T-helper 17 cell (primary cell): ENCODE measurements at places on chromosomes 4 and X.

- no peak for DNase-seq
These were observed 137.1 kb upstream of the TBL1X start for GRCh38 chrX:9327747-9328145.

- no peak for DNase-seq
These were observed 5.2 kb downstream of the BANK1 start for GRCh38 chr4:101795704-101796103.

- no peak for DNase-seq
These were observed 3.8 kb downstream of the TCEAL9 start for GRCh38 chrX:103360092-103360491.

DNA sequence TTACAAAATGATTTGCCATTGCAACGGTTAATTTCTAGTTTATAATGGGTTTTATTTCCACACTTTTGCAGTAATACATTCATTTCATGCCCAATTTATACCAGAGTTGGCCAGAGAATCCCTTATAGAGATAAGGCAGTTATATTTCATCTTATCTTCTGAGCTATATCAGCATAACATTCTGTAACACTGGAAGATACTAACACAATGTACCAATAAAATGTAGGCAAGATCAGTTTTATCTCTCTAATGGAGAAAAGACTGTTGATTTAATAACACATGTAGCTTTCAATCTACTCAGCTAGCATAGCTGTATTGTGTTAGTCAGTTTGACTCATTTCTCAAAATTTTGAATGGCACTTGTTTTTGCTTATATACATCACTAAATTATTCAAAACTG lies 738.6 kb downstream of the TRAM1L1 start:
- DNase-seq: no peak

GRCh38 chr4:54607521-54607920 lies 50.2 kb upstream of the KIT start:
- no peak for DNase-seq

- no peak for DNase-seq
These were observed 419.4 kb downstream of the EPHA5 start for GRCh38 chr4:65250916-65251315.

DNA sequence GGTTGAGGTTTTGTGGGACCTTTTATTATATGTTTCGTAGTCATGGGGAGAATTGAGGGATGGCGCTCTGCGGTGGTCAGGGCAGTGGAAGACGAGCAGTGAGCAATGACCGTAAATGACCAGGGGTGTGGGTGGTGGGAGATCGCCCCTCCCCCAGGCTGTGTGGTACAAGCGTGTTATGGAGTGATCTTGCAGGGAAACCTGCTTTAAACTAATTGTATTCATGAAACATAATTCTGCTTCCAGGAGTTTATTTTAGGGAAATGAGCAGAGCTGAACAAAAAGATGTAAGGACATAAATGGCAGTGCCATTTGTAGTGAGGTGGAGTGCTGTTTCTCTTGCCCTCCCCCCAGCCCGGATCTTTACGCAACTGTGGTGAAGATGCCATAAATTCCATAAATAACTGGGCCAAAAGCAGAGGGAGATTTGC lies 20.2 kb downstream of the GYG2 start:
- no peak for DNase-seq

- DNase-seq: no peak
These were observed 23.7 kb downstream of the EMCN start for GRCh38 chr4:100494166-100494565.

DNA sequence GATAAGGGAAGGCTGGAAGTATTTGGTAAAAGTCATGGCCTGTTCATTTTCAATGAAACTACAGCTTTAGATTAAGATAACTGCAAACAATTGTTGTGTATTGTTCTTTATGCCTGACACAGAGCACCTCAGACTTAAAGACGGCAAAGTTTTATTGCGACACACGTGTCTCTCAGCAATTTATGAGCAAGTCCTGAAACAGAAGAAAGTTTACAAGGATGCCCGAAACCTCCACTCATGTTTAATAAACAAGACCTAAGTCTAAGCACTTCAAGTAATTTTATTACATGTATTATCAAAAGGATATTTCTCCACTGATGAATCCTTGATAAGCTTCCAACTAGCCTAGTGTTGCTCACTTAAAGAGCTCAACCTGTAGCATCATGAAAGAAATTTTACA lies 51.0 kb downstream of the DHX15 start:
- no peak for DNase-seq
